RKO (cell line): ENCODE measurements at places on chromosomes 5 and 9.

DNA sequence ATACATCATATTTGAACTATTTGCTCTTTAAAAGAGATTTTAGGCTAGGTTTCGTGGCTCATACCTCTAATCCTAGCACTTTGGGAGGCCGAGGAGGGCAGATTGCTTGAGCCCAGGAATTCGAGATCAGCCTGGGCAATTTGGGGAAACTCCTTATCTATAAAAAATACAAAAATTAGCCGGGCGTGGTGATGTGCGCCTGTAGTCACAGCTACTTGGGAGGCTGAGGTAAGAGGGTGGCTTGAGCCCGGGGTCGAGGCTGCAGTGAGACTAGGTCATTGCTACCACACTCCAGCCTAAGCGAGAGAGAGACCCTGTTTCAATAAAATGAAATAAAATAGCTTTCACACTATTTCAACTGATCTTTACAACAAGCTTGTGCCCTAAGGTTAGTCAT, 500 bp upstream of the MRPL22 start:
- DNase-seq: no peak

GRCh38 chr9:100577776-100578448, at the start of gene CAVIN4:
Gene CAVIN4 (plus strand): TSS chr9:100578079. CDS start chr9:100578144, 65 bp downstream.
- DNase-seq: no peak

GRCh38 chr5:73199671-73200070, 26.7 kb downstream of the TMEM174 start:
- DNase-seq: no peak

DNA sequence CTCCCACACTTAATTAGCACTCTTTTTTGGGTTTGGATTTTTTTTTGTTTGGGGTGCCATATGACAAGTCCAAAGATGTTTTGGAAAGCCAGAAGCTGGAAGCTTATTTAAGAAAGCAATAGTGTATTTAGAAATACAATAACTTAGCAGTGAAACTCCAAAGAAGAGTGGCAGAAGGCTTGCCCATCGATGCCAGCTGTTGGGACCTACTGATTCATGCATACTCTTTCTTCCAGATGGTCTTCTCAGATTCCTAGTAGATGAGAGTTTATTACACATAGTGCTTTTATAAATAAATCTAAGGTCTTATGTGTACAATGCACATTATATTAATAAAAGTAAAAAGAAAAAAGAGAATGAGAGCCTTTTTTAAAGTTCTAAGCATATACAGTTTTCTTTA, 374.6 kb downstream of the OSTF1 start:
- no peak for DNase-seq

- no peak for DNase-seq
Observed at GRCh38 chr9:105535920-105536668, 21.8 kb upstream of the FKTN start.

DNA sequence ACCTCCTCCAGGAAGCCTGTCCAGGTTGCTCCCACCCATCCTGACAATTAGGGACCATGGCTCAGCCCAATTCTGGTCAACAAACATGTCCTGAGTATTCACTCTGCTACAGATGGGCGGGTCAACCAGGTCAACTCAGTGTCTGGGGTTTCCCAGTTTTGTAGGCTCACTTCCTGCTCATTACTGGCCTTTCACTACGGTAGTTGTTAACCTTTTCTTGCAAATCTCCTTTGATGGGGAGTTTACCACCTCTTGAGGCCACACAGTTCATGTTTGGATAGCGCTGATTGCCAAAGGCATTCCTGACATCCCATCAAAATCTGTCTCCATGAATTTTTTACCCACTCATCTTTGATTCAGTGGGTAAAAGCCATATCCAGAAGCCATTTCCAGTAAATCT, 13.8 kb downstream of the TMEM8B start:
- no peak for DNase-seq

GRCh38 chr9:76866689-76867088, 39.2 kb downstream of the PRUNE2 start:
- peak; percentile 74 for DNase-seq

- peak; percentile 57 for DNase-seq
Observed at GRCh38 chr5:1792842-1793266, 6.8 kb downstream of the MRPL36 start.

DNA sequence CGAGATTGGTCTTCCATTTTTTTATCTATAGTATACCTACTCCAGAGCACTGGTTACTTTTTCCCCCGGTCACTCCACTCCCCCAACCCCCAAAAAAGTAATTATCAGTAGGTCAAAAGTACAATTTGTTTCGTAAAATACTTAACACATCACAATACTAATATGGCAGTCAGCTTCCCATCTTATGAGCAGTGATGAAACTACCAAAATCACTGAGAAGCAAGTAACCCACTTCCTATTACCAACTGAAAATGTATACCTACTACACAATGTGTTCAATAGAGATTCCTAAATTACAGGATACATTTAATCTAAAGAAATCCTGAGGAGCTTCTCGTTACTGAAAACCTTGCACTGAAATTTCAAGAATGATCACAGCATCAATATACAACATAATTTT, 1.9 kb downstream of the CERT1 start:
- peak; percentile 20 for DNase-seq

- DNase-seq: no peak
Observed at GRCh38 chr9:101751895-101752294, 13.4 kb upstream of the GRIN3A start.

GRCh38 chr9:120983259-120983837, 56.8 kb upstream of the TRAF1 start:
- DNase-seq: no peak

- DNase-seq: no peak
Observed at GRCh38 chr9:137411260-137411644, 11.7 kb downstream of the EXD3 start.

- no peak for DNase-seq
Observed at GRCh38 chr9:104611213-104611612, 5.8 kb upstream of the OR13C2 start.

GRCh38 chr5:53126521-53126920, 17.0 kb upstream of the MOCS2 start:
- DNase-seq: no peak

GRCh38 chr5:175798626-175799025, 72.8 kb upstream of the CPLX2 start:
- DNase-seq: no peak

DNA sequence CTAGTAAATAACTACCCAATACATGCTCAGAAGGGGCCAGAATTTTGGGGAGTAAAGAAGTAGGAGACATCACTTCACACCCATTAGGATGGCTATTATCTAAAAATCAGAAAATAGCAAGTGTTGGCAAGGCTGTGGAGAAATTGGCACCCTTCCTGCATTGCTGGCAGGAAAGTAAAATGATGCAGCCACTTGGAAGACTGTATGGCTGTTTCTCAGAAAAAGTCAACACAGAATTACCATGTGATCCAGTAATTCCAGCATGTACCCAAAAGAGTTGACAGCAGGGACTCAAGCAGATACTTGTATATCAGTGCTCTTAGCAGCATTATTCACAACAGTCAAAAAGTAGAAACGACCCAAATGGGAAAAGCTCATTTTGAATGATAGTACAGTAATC, 107.6 kb downstream of the APBA1 start:
- DNase-seq: no peak

GRCh38 chr5:82835488-82835887, 241.7 kb downstream of the TMEM167A start:
- no peak for DNase-seq

DNA sequence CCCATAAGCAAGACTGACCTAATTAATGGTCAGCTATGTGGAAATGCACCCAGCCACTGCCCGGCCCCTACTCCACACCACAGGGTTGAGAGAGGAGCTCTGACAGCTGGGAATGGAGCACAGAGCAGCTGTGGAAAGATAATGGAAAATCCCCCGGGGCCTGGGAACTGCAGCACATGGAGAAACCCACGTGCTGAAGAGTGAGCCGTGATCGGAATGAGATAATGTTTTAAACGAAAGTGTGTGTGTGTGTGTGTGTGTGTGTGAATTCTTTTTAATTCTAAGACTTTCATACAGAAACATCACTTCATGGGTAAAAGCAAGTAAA, 13.1 kb upstream of the SLC12A7 start:
- DNase-seq: no peak

- DNase-seq: no peak
Observed at GRCh38 chr5:107012371-107012770, 658.4 kb downstream of the EFNA5 start.

DNA sequence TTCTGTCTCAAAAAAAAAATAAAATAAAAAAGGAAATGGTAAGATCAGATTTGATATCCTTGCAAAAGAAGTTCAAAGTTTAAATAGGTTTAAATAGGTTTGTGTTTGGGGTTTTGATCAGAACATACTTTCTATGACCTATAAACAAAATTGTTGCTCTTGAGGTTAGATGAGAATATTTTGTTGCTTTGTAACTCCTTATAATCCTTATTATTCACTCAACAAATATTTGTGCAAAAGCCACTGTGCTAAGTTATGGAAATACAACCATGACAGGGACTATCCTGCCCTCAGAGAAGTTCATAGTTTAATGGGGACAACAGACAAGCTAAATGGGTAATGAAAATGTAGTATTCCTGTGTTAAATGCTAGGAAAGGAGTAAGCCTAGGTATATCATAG, 71.5 kb downstream of the INVS start:
- DNase-seq: no peak

- no peak for DNase-seq
Observed at GRCh38 chr5:180294913-180295555, 3.2 kb upstream of the MAPK9 start.

- DNase-seq: no peak
Observed at GRCh38 chr5:124921694-124922093, 175.3 kb upstream of the ZNF608 start.

DNA sequence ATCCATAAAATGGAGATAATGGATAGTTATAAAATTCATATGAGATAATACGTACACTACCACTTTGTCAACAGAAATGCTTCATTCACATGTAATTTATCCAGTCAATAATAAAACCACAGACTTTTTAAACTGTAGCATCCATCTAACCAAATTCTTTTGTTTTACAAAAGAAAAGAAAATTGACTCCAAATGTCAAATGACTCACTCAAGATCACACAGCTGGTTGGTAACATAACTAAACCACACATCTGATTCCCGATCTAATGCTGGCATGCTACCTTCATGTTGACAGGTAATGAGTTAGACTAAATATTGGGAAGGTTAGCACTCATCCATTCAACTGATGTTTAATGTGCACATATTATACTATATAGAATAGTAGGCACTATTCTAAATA, 4.9 kb downstream of the FRMD3 start:
- no peak for DNase-seq

- DNase-seq: no peak
Observed at GRCh38 chr5:16886366-16886736, 49.7 kb downstream of the MYO10 start.

DNA sequence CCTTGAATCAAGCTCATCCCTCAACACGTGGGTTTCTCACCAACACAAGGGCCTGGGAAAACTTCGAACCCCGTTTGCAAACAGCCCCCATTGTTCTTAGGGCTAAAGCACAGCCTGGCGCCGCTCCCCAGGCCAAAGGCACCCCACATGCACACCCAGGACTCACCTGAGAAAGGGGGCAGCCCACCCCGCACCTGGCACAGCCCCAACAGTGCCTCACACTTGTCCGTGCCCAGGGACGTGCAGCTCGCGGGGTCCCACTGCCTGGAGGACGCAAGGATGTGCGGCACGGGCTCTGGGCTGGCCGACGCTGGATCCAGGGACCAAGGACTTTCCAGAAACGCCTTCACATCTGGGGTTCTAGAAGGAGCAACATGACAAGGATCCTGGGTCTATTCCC, 2.8 kb downstream of the SOHLH1 start:
- no peak for DNase-seq

- no peak for DNase-seq
Observed at GRCh38 chr9:116555556-116556155, 131.4 kb upstream of the TRIM32 start.

GRCh38 chr9:130453487-130453886, 8.7 kb downstream of the ASS1 start:
- DNase-seq: no peak

- DNase-seq: peak; percentile 91
Observed at GRCh38 chr5:172133359-172134029, 54.5 kb downstream of the STK10 start.

- DNase-seq: no peak
Observed at GRCh38 chr9:17875886-17876285, 297.0 kb downstream of the SH3GL2 start.
